ENCODE measurements at places on chromosomes 13 and 19.

DNA sequence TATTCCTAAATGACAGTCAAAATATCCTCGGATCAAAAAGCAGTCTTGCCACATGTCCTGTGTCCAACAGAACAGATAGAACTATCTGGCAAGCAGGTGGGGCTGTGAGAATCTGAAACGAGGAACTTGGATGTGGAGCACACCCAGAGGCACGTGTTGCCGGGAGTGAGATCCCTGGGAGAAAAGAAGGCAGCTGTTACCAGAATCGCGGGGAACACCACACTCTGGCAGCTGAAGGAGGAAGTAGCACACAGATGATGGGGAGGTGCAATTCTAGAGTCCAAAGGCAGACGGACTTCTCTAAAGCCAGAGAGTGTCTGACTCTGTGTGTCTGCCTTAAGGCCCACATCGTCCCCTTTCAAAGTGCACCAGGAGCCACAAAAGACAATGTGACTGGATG, 22.3 kb downstream of the SLC7A1 start:
- DNase-seq: no peak

GRCh38 chr19:31676271-31677004, 327.2 kb upstream of the TSHZ3 start:
- no peak for DNase-seq

DNA sequence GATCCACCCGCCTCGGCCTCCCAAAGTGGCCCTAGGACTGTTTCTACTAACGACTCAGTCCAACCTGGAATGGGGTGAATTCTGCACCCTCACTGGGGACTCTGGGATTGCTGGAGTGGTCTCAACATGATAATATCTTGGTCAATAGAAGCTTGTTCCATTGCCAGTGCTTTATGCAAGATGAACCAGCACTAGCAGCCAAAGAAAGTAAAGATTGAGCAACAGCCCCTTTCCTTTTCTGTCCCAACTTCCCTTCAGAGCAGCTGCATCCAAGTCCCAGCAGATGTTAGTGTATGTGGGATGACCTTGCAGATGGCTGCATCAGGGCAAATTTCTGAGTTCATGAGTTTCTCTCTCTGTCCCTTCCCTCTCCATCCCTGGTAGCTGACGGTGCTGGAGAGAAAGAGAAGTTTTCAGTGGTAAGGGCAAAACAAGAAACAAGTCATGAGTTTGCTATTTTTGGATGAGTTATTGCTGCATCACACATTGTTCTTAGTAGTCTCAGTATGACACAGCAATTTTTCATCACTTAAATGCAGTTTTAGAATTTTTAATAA, 183.6 kb upstream of the EDNRB start:
- no peak for DNase-seq

- no peak for DNase-seq
Measured at GRCh38 chr13:81609335-81609734, 1268.4 kb upstream of the SPRY2 start.

DNA sequence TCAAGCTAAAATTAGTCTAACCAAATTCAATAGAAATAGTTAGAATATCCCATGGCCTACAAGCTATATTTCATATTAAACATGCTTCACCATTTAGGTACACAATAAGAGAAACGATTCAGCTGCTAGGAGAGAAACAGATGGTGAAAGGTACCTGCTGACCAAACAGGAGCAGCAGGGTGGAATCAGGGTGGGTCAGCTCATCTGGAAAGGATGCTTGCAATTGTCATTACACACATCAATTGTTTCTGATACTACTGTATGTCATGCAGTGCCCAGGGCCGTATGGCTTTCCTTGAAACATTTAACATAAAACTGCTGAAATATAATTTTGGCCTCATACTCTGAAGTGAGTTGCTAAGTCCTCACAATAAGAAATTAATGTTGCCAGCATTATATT, 776.0 kb downstream of the DACH1 start:
- no peak for DNase-seq

- DNase-seq: no peak
Measured at GRCh38 chr13:83761631-83762030, 120.6 kb downstream of the SLITRK1 start.
